Common myeloid progenitor, CD34-positive (primary cell): ENCODE measurements at places on chromosomes 16 and 17.

DNA sequence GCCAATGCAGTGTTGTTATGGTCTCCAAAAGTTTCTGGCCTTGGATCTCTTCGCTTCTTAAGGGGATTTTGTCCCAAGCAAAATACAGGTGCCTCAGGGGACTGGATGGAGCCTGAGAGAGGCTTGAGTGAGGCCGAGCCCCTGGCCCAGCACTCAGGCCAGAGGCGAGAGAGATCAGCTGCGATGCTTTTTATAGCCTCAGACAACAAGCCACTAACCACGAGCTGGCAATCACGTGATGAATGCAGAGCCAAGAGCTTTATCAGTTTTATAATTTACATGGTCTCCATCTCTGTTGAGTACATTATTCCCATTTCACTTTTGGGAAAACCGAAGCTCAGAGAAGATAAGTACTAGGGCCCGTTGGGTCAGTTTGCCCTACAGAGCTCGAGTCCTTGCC, 360.0 kb upstream of the CDH5 start:
- DNase-seq: no peak

GRCh38 chr17:17126131-17127110, 79.7 kb downstream of the PLD6 start:
- no peak for DNase-seq

GRCh38 chr16:88578446-88579313, 8.5 kb downstream of the ZC3H18 start:
- no peak for DNase-seq

DNA sequence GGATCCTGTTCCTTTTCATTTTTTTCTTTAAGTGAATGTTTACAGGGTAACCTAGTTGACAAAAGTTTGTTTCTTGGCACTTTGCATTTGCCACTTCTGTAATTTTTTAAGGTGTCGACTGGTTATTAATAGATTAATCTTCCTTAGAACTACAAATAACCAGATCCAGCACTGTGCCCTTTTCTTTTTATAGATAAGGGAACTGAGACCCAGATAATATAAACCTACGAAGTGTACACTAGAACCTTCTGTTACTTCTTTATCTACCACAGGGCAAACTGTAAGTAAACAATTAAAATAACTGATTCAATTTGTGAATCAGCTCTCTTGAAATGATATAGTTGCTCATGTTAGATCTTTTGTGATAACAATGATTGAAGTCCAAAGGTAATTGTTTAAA, 55.4 kb downstream of the NLK start:
- no peak for DNase-seq

- DNase-seq: no peak
Measured at GRCh38 chr16:25063865-25064264, 47.7 kb upstream of the LCMT1 start.

DNA sequence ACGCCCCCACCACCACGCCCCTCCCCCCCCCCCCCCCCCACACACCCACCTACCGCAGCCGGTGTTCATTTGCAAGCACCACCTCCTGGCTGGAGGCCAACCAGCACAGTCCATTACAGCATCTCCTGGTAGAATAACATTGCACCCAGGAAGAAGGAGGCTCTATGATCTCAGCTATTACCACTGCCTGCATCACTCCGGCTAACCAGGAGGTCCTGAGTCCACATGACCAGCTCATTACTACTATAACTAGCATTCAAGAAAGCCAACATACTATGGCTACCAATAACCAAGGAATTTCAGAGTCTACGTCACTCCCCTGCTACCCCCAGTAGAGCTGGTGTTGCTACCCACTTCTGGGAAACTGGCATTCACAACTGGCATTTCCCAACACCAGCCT, 81.1 kb upstream of the ALOX12 start:
- DNase-seq: no peak

DNA sequence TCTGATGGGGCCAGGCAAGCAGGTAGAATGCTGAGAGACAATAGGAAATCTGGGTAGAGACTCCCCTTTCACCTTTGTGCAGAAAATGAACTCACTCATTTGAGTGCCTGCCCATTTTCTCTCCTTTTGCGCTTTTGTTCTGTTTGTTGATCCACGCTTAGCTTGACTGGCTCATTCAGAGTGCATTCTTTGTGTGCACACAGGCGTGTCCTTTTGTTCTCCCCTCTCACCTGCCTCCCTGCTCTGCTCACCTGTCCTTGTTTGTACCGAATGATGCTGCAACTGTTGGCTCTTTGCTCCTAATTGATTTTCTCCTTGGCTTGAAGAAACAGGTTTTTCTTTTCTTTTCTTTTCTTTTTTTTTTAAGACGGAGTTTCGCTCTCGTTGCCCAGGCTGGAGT, 15.8 kb downstream of the PGS1 start:
- no peak for DNase-seq

DNA sequence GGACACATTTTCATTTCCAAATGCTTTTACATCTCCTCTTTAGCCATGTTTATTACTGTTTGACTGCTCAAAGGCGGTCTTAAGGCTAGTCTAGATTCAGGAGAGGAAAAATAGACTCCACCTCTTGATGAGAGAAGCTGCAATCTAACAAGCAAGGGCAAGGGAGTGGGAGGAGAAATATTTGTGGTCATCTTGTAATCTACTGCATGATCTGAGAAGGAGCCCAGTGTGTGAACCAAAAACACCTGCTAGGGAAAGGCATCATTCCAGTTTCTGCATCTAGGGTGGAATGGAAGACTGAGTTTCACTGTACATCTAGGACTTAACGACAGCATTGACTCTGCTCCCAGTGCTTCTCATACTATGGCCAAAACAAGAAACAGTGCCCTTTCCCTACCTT, 232.2 kb upstream of the HS3ST3A1 start:
- DNase-seq: no peak

GRCh38 chr16:2429771-2430663, 770 bp downstream of the CCNF start:
- DNase-seq: peak; percentile 44

DNA sequence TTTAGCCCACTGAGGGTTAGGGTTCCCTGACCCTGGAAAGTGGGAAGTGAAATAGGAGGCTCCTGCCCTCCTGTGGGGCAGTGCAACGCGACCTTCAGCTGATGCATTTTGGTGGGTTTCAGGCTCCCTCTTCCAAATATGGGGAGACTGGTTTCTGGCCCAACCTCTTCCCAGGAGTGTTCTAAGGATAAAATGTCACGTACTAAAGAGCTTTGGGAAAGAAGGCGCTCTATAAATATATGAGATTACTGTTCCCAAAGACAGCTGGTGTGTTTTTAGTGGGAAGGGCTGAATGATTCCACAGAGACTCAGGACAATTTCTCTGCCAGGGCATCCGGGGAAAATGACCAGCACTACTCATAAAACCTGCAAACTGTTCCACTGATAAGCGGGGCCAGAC, 9.8 kb downstream of the SLC35B1 start:
- no peak for DNase-seq

DNA sequence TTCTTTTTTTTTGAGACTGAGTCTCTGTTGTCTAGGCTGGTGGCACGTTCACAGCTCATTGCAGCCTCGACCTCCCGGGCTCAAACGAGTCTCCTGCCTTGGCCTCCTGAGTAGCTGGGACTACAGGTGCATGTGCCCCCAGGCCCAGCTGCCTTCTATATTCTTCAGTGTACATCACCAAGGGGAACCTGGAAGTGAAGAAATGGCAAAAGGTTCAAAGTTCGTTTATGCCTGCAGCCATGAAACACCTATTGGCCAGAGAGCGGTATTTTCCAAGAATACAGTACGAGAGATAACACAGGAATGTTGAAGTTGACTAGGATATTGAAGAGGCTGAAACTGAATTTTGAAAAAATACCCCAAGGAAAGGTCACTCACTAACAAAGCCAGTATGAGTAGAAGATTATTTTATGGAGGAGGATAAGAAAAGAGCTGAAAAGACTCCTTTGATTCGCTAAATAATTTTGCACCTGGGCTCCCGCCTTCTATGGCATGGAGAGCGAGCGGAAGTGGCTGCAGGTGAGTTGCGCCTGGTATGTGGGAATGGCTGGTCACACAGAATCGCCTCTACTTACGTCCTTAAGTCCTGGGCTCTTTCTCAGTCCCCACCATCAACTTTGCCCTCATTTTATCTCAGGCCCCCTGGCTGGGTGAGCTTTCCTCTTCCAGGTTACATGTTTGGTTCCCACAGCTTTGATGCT, 9.8 kb downstream of the ST6GALNAC1 start:
- no peak for DNase-seq

GRCh38 chr17:65684631-65685030, 123.2 kb upstream of the AXIN2 start:
- DNase-seq: no peak

- no peak for DNase-seq
Measured at GRCh38 chr16:78925083-78925767, 675.3 kb downstream of the MAF start.

DNA sequence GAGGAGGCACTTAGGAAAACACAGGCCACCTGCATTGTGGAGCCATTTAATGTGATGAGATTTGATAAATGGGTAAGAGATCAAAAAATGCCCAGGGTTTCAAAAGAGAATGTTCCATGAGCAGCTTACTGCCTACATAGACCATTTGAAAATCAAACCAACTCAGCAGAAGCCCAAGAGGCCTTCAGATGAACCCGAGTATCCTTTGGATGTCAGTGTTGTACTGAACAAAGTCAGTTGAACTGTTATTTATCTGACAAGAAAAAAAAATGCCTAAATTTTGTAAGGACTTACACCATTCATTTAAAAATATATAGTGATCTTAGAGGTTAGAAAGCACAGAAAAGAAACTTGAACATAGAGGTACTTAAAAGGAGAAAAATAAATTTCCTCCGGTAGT, 381.7 kb downstream of the ZFHX3 start:
- DNase-seq: peak; percentile 22

DNA sequence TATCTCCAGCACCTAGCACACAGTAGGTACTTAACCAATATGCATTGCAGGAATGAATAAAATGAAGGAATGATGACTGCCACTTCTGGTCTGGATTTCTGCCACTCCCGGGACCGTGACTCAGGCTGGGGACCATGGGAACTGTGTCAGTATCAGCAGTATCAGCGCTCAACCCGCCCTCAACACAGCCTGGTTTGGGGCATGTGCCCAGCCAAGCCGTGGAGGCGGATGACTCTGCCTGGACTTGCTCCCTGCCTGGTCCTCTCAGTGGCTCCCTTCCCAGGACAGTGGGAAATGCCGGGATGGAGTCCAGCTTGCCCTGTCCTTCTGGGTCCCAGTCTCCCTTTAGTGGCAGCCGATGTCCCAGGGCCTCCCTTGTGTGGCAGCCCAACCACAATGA, 55.1 kb downstream of the SRCIN1 start:
- DNase-seq: no peak

DNA sequence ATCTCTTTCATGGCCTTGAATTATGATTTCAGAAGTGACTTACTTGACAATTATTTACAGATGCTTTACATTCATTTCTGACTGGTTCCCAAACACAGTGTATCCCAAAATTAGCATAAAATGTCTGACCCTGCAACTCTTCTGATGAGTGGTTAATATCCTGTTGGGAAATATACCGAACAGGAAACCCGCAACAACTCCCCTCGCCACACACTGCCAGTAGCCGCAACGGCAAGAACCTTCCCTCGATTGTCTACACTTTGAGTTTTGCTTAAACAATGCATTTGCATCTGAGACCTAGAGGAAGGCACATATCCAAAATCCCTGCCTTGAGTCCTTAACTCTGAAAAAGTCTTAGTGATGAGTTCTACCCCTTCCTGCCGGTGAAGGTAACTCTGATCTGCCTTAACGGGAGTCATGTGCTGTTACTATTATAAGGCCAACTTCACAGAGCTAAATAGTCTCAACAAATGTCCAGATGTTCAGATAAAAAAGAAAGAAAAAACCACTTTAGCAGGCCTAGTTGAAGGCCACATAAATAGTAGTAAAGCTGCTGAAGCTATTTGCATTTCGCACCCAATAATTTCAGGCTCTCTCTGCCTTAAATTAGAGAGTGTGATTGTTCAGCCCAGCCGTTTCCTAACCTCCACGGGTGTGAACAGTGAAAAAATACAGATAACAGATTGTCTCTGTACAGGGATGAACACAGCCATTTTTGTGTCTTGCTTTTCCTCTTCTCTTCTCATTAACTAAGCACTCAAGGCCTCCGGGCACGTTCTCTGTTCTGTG, 321.1 kb downstream of the HS3ST3B1 start:
- DNase-seq: no peak

DNA sequence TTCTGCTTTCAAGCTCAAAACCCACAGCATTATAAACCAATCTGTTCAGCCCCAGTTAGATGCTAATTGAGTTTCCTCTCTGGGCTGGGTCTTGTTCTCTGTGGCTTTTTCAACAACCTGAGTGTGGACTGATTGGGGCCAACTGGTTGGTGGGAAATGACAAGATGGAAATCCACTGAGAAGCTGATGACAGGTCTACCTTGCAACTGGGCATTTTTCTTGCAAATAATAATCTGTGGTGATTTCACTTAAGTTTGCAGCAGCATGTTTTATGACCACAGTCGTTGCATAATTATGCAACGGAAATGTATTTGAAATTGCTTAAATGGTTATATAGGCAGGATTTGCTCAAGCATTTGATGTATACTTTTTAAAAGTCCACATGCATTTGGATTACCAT, 69.9 kb downstream of the AKAP1 start:
- peak; percentile 28 for DNase-seq

- DNase-seq: no peak
Measured at GRCh38 chr16:66705790-66706505, 9.4 kb upstream of the CMTM4 start.

DNA sequence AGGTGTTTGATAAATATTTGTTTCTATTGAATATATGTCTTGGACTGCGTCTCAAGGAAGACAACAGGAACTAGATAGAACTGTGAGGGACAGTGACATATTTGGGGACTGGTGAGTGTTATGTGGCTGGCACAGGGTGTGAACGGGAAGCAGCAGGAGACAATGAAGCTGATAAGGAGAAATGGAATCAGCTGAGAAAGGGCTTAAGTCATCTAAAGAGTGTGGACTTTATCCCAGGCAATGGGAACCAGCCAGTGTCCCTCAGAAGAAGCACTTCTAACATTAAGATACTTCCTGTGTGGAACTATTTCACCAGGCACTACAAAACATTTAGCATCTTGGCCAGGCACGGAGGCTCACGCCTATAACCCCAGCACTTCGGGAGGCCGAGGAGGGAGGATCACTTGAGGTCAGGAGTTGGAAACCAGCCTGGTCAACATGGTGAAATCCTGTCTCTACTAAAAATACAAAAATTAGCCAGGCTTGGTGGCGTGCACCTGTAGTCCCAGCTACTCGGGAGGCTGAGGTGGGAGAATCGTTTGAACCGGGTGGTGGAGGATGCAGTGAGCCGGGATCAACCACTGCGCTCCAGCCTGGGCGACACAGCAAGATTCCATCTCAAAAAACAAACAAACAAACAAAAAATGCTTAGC, 41.2 kb downstream of the ARHGAP17 start:
- DNase-seq: no peak
